ENCODE measurements at places on chromosomes 7 and 10.

DNA sequence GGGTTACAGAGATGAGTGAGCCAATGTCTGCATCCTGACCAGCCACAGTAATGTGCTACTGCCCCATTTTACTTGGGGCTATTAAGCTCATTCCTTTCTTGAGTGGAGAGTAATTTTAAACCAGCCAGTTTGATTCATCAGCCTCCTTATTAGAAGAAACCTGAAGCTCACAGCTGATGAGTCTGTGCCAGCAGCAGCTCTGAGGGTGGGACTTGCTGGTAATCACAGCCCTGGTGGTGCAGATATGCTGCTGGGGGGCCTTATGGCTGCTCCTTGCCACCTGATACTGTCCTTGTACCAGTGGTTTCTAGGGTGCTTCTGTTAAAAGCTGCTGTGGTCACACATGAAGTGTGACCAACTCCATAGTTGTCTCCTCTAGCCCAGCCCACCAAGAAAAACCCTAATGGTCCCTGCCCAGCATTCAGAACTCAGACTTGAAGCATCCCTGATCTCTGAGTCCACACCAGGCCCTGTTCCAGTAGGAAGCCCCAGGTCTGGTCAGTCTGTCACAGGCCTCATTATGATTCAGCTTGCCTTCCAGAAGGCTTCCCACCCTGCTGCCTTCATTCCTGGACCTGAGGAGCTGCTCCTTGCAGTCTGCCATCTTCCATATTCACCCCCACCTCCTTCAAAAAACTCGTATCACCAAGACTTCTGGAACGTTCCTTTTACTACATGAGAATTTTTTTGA is 28.9 kb upstream of the RBM20 start:
- DNase-seq = no peak

GRCh38 chr10:95509251-95509650 is 51.9 kb downstream of the SORBS1 start:
- no peak for DNase-seq

- no peak for DNase-seq
These were observed 20.9 kb upstream of the GOLGA7B start for GRCh38 chr10:97828721-97829120.

DNA sequence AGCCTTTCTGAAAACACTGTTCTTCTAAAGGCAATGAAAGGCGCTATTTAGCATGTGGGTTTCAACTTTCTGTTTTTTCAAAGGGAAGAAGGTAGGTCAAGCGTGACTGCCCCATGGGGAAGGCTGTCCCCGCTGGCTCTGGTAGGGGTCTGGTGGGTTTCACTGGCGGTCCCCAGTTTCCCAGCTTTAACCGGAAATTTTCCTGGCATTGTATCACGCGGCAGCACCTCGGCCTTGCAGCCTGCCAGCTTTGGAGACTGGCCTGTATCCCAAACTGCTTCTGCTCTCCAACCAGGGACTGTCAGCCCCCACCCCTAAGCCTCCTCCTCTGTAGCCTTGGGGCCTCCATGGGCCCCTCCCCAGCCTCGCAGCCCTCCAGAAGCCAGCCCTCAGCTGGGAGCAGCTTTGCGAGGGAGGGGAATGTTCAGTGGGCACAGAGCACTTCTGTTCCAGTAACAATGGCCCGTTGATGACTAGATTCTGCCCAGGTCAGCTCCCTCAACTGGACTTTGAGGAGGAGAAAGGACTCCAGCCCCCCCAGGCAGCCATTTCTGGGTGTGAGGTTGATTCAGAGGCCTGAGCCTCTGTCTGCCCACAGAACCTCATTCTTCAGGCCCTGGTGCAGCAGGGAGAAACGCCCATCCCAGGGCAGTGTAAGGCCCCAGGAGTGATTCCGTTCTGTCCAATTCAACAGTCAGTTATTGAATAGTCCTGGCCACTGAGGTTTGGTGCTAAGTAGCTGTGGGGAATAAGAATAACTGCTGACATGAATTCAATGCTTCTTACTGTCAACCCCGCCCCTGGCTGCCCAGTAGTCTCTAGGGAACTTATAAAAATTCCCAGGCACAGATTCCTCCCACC is 17.1 kb downstream of the CHST3 start:
- no peak for DNase-seq

- no peak for DNase-seq
These were observed 47.1 kb downstream of the DIP2C start for GRCh38 chr10:642186-642890.

DNA sequence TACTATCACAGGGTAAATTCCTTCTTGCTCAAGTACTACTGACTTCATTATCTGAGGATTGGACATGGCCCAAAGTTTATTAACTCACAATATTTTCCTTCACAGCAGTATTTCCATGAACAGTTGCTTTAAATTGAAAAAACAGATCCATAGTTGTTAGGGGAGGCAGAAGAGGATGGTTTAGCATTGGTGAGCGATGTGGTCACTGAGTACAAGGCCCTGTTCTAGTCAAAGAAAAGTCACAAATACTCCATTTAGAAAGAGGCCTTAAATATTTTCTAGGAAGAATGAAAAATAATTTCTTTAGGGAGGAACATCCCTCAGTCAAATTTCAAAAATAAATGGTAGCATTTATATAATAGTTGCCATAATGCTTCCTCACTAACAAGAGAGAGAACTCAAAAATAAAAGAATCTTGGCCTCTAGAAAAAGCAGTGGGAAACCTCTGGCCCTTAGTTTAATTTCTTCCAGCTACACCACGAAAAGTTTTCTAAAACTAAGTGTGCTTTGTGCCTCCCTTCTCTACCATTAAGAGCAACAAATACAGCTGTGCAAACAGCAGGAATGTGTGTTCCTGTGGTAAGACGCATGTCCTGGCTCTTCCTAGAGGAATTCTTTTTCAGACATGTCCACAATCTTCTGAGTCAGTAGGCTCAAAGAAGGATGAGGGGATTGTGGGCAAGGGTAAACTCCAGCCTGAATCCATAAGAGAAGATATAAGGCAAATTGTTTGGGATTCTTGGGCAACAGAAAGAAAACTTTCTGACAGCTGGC is 105.7 kb downstream of the HOXA1 start:
- no peak for DNase-seq

DNA sequence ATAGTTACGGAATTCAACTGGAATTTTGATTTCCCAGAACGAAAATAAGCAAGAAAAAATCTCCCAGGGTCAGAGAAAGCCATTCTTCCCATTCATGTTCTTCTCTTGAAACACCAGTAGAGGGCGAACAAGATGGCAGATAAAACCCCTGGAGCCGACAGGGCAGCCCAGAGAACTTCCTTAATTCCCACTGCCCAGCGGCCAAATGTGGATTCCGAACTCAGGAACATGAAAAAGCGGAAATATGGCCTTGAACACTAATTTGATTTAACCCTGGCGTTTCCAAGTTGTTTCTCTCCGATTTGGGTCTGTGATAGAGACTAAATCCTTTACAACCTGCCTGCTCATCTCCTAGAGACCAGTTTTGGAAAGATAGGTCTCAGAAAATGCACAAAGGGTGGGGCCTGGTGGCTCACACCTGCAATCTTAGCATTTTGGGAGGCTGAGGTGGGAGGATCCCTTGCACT is 100.7 kb upstream of the WAC start:
- DNase-seq = no peak
